ENCODE measurements at places on chromosomes 6 and 20. TPM values are rescaled to one million over a fixed set of nuclear protein-coding genes. Genes with fewer than 3 reads are reported as not detected.
A peak's percentile ranks its signal among the peaks of the same experiment; 100 is the strongest.

BRD2 gene
- polyA plus RNA-seq, result 308 TPM

SOBP gene
- polyA plus RNA-seq, result 7.5 TPM

PRDM1 gene
- polyA plus RNA-seq, result 8.9 TPM

TRIM31 gene
- 0.54 TPM for polyA plus RNA-seq

GRIK2 gene
- polyA plus RNA-seq, result 0.90 TPM

CST5 gene
- polyA plus RNA-seq, result not detected

- peak; percentile 69 for DNase-seq
Observed at GRCh38 chr6:83215131-83216047, 22.2 kb downstream of the RWDD2A start.

DNA sequence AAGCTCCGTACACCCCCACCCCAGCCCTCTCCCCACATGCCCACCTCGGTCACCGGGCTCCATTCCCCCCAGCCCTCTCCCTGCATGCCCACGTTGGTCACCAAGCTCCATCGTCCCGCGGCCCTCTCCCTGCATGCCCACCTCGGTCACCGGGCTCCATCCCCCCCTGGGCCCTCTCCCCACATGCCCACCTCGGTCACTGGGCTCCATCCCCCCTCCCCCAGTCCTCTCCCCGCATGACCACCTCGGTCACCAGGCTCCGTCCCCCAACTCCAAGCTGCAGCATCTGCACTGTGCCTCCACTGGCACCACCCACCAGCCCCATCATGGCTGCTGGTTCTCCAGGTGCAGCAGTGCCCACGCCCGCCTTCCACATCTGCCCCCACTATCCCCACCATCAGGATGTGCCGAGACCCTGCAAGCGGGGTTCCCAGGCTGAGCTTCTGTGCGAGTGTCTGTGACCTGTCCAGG lies 16.8 kb downstream of the TAF4 start:
- no peak for DNase-seq

DNA sequence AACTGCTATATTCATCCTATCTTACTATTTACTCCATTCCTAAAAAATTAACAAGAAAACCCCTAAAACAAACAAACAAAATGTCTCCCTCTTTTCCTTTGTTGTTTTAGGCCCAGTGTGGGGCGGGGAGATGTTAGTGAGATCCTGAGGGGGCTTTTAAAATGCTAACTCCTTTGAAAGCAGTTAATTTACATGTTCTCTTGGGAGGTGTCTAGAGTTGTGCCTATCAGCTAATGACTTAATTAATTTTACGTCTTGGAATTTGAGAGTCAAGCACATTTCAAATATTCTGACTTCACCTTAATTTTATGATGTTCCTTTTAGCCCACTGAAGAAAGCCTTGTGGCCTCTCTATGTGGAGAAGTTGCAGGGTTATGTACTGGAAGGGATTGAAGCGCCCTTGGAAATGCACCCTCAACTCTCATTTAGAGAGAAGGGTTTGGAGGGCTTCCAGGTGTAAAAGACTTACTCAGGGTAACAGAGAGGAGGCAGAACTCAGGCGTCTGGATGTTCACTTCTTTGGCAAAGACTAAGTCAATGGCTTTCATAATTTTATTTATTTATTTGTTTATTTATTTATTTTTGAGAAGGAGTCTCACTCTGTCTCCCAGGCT lies 4.9 kb downstream of the SASH1 start:
- no peak for DNase-seq

GRCh38 chr20:46757754-46758678 lies 48.6 kb downstream of the SLC2A10 start:
- DNase-seq, result peak; percentile 47

DNA sequence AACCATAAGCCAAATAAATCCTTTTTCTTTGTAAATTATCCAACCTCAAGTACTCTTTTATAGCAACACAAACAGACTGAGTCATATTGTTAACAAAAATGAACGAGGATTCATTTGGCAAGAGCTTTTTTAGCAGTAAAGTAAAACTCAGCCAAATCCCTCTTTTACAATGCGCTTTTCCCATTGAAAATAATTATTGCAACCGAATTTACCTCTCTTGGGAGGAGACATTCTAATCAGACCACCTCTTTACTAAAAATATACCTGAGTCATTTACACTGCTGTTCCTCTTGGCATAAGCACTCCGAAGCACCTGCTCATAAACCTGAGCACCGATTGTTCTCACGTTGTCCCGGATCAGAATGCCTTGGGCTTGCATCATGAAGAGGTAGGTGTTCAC lies 57.4 kb downstream of the B4GALT5 start:
- no peak for DNase-seq

GRCh38 chr6:139250296-139251044 lies 41.3 kb downstream of the TXLNB start:
- peak; percentile 22 for DNase-seq

- no peak for DNase-seq
Observed at GRCh38 chr6:53056273-53056672, 8.9 kb upstream of the FBXO9 start.

GRCh38 chr20:49210101-49210756 lies 9.0 kb upstream of the DDX27 start:
- DNase-seq, result no peak

DNA sequence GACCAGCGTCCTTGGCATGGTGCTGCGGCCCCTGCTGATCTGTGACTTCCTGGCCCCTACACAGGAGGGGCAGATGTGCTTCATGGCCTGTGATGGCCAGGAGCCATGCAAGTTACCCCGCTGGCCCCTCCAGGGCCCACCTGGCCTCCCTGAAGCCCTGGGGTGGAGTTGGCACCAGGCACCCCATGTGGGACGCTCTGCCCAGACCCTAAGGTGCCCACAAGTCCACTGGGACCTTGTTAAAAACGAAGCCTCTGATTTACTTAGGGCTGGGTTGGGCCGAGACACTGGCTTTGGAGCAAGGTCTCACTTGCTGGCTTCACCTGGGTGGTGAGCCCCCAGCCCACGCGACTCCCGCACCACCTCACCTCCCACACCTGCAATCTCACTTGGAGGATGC lies 139.0 kb downstream of the PHACTR3 start:
- no peak for DNase-seq

- DNase-seq, result no peak
Observed at GRCh38 chr6:144202879-144203468, 52.7 kb downstream of the STX11 start.

DNA sequence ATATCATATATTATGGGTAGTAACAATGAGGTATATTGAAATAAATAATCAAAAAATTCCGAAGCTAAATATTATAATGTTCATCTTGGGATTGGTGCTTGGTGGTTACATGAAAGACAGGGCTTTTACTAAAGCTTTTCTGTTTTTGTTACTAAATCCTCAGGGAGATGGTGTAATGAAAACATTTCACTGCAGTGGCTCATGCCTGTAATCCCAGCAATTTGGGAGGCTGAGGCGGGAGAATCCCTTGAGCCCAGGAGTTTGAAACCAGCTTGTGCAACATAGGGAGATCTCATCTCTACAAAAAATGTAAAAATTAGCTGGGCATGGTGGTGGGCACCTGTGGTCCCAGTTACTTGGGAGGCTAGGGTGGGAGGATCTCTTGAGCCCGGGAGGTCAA lies 42.9 kb downstream of the AFG1L start:
- no peak for DNase-seq

GRCh38 chr6:20664250-20664649 lies 130.0 kb downstream of the CDKAL1 start:
- DNase-seq, result no peak

DNA sequence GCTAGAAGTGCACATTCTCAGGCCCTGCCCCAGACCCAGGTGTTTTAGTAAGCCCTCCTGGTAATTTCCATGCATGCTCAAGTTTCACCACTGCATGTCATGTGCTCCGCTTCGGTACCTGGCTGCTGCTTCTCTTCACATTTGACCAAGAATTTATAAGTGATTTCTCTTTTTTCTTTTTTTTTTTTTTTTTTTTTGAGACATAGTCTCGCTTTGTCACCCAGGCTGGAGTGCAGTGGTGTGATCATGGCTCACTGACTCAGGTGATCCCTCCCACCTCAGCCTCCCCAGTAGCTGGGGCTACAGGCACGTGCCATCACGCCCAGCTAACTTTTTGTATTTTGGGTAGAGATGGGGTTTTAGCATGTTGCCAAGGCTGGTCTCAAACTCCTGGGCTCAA lies 16.0 kb downstream of the TM9SF4 start:
- DNase-seq, result no peak

GRCh38 chr20:44471481-44471882 lies 4.2 kb upstream of the TTPAL start:
- no peak for DNase-seq

- no peak for DNase-seq
Observed at GRCh38 chr6:107098436-107099307, 16.6 kb downstream of the BEND3 start.

DNA sequence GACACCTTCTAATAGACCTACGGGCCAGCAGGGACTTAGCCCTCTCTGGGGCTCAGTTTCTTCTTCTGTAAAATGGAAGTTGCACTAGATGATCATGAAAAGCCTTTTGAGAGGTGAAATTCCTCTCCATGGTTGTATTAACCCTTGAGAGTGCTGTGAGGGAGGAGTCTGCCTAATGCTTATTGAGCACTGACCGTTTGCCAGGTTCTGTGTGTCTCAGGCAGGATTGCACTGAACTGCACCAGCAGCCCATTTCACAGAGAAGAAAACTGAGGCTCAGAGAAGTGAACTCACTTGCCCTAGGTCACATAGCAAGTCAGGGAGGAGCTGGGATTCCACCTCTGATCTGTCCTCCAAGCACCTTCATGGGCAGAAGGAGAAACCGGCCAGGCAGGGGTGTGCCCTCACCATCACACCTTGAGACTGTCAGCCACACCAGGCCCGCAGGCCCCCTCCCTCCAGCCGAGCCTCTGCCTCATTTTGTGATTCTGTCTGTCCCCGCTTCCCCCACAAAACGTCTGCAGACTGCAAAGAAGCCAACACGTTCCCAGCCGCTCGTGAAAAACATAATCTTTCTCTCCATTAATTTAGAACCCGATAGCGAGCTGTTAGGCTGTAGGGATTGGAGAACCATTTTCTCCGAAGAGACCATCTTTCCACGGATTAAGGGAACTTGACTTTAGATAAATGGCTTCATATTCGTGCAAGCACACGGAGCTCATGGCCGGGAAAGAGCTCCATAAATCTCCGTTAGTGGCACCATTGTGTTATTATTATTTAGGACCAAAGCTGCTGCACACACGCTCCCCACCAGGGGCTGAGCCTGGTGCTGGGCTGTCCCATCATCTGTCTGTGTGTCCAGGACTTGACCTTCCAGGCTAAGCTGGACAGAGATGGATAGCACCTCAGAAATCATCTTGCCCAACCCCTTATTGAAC lies 46.0 kb downstream of the KIAA1755 start:
- DNase-seq, result no peak

GRCh38 chr6:168590406-168590805 lies 149.4 kb downstream of the SMOC2 start:
- peak; percentile 6 for DNase-seq
